Femur (tissue), 1 donor: ENCODE measurements at places on chromosomes 7 and 10.
A peak's percentile ranks its signal among the peaks of the same experiment; 100 is the strongest.

GRCh38 chr10:21513405-21513788 is 12.1 kb downstream of the SKIDA1 start:
- no peak for DNase-seq

- DNase-seq, result no peak
Observed at GRCh38 chr10:50613150-50613549, 10.6 kb downstream of the SGMS1 start.

GRCh38 chr7:132049462-132050304 is 493.3 kb upstream of the PODXL start:
- DNase-seq, result no peak

- DNase-seq, result no peak
Observed at GRCh38 chr10:124653811-124654651, 90.1 kb downstream of the FAM53B start.

DNA sequence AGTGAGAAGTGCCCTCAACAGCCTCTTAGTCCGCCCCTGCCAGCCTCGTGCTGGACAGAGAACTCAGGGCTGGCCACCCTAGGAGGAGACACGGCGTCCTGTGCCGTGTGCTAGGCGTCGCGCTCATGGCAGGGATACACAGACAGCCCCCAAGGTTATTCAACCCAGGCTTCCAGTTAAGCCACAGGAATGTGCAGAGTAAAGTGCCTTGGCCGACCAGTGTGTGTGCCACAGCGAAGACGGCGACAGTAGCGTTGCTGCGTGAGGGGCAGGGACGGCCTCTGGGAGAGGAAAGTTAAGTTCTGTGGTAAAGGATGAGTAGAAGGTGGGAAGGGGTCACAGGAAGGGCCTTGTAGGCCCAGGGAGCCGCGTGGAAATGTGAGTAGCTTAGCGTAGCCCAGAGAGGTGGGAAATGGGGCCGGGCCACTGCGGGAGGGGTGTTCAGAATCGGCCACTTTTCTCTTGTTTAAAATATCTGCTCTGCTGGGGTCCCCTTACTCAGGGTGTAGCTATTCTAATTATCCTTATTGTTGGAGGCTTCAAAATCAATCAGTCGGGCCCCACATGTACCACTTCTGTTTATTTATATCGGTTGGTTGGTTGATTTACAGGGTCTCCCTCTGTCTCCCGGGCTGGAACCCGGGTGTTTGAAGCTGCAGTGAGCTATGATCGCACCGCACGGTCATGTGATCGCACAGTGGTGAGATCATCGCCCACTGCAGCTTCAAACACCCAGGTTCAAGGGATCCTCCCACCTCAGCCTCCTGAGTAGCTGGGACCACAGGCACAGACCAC is 24.5 kb downstream of the TMEM120A start:
- no peak for DNase-seq

DNA sequence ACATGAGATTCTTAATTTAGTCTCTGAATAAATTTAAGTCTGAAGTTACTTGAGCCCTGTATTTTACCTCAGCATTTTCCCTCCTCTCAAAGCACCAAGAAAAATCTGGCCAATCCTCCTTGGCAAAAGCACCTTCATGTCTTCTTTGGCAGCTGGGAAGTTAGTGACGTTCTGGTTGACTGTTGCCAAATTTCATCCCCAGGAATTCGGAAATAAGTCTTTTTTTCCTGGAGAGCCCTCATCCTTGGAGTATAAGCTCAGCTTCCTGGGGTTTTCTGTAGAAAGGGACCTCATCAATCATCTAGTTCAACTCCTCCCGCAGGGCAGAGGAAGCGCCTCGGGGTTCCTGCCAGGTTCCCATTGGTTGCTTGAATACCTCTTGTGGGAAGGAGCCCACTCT is 377.6 kb downstream of the PHTF2 start:
- peak; percentile 70 for DNase-seq

GRCh38 chr7:30862995-30863705 is 48.5 kb upstream of the AQP1 start:
- no peak for DNase-seq

- DNase-seq, result no peak
Observed at GRCh38 chr7:35418716-35419390, 165.0 kb upstream of the TBX20 start.

- peak; percentile 80 for DNase-seq
Observed at GRCh38 chr7:106425017-106425719, 140.4 kb upstream of the NAMPT start.

GRCh38 chr10:33594475-33594874 is 260.0 kb upstream of the NRP1 start:
- DNase-seq, result no peak

GRCh38 chr10:125164421-125164820 is 4.1 kb upstream of the CTBP2 start:
- no peak for DNase-seq

- DNase-seq, result no peak
Observed at GRCh38 chr10:76433161-76434005, 1002.0 kb downstream of the LRMDA start.

DNA sequence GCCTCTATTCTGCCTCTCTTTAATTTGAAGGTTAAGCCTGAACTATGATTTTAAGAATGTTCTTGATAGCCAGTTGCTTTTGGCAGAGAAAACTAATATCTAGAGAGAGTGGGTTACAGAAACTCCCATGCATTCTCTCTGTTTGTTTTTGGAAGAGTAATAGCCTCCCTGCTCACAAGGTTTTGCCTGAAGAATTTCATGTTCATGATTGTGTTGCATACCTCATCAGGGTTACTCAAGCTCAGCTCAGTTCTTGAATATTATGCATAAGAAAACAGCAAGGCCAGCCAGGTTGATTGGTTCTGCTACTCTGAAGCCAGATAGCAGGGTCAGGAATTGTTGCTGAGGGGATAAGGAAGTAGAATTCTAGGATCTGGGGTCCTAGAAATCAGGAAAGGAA is 137.4 kb downstream of the MDFIC start:
- DNase-seq, result no peak

DNA sequence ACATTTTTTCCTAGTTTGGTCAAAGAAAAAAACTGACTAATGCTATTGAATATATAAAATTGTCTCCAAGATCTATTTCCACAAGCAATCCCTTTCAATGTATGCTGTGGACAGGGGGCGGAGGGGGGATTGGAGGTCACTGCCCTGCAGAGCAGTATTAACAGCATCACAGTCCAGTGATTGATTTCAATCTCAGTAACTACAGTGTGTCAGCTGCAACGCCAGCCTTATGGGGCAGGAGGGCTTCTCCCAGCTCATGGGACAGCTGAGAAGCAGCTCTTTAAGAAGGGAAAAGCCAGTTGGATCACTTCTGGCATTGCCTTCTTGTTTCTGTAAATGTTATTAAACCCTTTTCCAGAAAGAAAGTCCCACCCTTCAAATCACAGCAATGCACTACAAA is 65.0 kb downstream of the RAPGEF5 start:
- no peak for DNase-seq

DNA sequence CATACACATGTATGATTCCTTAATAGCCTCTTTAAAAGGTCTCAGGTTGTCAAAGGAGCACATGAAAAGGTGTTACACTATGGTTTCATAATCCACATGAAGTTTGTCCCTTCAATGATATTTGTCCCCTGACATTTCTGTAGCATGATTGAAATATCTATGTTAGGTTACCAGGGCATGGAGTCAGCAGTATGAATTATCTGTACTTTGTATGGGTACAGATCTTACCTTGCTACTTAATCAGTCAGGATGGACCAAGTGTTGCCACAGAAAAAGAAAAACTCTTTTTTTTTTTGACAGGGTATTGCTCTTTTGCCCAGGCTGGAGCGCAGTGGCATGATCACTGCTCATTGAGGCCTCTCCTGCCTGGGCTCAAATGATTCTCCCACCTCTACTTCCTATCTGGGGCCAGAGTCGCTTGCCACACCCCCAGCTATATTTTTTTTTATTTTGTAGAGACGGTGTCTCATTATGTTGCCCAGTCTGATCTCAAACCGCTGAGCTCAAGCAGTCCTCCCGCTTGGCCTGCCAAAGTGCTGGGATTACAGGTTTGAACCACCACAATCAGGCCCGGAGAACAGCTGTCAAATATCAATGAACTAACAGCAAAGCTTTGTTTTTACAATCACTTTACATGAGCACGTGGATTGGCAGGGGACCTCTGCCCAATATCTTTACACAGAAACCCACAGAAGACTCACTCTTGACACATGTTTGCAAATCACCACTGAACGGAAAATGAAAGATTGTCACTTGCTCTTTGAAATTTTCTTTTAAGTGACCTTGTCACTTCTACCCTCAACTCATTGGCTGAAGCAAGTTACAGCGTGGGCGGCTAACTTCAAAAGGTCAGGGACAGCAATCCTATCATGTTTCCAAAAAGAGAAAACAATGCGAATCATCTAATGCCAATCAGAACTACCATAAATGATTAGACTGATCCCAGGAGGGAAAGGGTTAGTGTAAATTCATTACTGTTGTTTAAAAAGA is 140.2 kb downstream of the PRKG1 start:
- DNase-seq, result no peak

- peak; percentile 38 for DNase-seq
Observed at GRCh38 chr7:51121931-51122425, 194.6 kb downstream of the COBL start.

DNA sequence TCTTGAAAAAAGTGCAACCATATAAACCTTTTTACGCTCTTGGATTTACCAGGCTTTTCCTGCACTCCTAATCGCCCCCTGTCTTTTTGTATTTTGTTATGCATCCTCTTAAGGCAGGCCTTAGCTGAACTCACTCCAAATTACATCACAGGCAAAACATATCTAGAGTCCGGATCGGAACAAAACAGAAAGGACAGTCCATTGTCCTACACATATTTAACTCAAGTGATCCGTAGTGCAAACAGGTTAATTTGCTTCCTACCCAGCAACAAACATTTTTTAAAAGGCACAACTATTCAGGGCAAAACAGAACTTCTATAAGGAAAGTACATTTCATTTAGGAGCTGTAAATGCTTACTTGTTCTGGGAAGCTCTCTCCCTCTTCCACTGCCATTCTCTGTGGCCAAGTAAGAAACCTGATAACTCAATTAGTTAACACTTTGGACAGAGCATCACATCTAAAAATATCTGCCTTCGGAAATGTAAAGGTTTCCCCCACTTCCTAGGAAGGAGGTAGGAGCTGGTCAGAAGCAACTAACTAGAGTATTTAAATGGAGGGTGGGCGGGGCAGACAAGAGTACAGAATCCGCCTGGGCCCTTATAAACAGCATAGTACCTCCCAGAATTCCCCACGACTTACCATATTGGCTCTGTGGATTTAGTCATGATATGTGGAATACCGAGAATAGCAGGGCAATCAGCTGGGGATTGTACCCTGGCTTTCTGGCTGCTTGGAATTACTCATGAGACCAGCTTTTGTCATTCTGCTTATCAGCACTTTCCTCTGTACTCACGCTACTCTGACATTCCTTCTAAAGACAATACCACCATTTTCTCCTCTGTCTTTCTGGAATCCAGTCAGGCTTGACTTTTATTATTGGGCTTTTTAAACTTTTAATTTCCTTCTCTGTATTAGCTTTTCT is 89.5 kb downstream of the ANK3 start:
- no peak for DNase-seq

GRCh38 chr7:82416402-82416801 is 27.2 kb downstream of the CACNA2D1 start:
- no peak for DNase-seq

GRCh38 chr7:79319369-79319768 is 134.1 kb downstream of the MAGI2 start:
- no peak for DNase-seq

- DNase-seq, result no peak
Observed at GRCh38 chr10:17115683-17116082, 13.9 kb downstream of the CUBN start.

DNA sequence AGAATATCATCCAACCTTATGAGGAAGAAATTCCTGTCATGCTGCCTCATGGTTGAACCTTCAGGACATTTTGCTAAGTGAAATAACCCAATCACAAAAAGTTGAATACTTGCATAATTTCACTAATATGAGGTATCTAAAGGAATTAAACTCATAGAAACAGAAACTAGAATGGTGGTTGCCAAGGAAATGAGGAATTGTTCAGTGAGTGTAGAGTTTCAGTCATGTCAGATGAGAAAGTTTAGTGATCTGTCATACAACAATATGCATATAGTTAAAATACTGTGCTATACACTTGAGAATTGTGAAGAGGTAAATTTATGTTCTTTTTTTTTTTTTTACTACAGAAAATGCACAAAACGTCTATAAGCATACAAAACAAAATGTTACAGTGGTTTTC is 60.7 kb downstream of the R3HCC1L start:
- DNase-seq, result no peak

DNA sequence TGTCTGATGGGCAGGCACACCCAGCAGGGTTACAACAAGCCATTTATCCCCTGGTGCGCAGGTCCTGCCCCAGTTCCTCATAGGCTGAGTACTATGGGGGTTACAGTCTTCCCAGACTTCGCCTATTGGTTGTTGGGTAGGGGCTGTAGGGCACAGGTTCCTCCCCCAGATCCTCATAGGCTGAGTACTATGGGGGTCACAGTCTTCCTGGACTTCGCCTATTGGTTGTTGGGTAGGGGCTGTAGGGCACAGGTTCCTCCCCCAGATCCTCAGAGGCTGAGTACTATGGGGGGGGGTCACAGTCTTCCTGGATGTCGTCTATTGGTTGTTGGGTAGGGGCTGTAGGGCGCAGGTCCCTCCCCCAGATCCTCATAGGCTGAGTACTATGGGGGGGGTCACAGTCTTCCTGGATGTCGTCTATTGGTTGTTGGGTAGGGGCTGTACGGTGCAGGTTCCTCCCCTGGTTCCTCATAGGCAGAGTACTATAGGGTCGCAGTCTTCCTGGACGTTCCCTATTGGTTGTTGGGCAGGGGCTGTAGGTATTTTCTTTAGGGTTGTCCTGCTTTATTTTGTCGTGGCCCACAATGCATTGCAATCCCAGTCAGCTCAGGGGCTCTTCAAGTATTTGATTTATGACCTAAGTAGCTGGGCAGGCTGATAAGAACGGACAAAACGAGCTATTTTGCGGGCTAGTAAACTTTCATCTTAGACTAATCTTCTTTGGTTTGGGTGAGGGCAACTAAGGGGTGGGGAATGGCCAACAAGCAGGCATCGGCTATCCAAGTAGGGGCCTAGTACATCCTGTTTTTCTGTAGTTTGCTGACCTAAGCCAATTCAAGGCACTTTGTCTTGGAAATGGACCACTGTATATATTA is 3.4 kb downstream of the LRRC27 start:
- DNase-seq, result peak; percentile 62
